Activated CD8-positive, alpha-beta memory T cell treated with anti-CD3 and anti-CD28 coated beads, Interleukin-2, amount 10 ng/mL, durations not matched to agents 7 days and 5 days (primary cell): ENCODE measurements at places on chromosomes 13 and 19. TPM values are rescaled to one million over a fixed set of nuclear protein-coding genes. Genes with fewer than 3 reads are reported as not detected.

DNA sequence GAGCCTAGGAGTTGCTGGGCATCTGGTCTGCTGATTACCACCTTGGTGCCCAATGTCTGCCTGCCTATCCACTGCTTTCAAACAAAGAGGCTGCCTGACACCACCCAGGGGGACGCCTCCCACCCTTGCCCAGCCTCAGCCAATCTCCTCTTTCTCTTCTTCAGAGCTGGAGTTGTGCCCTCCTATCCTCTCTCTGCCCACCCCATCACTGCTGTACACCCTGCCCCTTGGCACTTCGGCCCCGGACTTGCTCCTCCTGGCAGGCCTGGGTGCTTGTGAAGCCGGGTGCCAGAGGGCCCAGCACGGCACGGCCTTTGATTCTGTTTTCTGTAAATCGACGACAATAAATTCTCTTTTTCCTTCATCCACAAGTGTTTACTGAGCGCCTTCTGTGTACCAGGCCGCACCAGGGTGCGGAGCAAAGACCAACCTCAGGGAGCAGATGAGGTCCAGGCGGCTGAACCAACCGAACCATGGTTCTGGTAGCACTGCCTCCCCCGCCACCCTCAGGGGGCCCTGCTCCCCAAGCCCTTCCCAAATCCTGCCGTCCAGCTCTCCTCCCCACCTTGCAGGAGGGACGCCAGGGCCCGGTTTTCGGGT, 5.0 kb downstream of the RNF225 start:
- no peak for DNase-seq
- H3K36me3 ChIP-seq, result peaks cover 3% of the 10 kb centered on the region
- peaks cover 32% of the 10 kb centered on the region for H3K4me1 ChIP-seq
- H3K27ac ChIP-seq, result peak overlapping the region; percentile 91
- peaks cover 8% of the 10 kb centered on the region for H3K27me3 ChIP-seq
- peak overlapping the region; percentile 90 for H3K4me3 ChIP-seq

GRCh38 chr19:54387991-54388801, 23.5 kb upstream of the LAIR1 start:
- peaks cover 23% of the 10 kb centered on the region for H3K27me3 ChIP-seq
- H3K27ac ChIP-seq, result peak overlapping the region; percentile 85
- H3K4me3 ChIP-seq, result peak overlapping the region; percentile 80
- no peaks in the 10 kb centered on the region for H3K36me3 ChIP-seq
- peaks cover 42% of the 10 kb centered on the region for H3K4me1 ChIP-seq

DNA sequence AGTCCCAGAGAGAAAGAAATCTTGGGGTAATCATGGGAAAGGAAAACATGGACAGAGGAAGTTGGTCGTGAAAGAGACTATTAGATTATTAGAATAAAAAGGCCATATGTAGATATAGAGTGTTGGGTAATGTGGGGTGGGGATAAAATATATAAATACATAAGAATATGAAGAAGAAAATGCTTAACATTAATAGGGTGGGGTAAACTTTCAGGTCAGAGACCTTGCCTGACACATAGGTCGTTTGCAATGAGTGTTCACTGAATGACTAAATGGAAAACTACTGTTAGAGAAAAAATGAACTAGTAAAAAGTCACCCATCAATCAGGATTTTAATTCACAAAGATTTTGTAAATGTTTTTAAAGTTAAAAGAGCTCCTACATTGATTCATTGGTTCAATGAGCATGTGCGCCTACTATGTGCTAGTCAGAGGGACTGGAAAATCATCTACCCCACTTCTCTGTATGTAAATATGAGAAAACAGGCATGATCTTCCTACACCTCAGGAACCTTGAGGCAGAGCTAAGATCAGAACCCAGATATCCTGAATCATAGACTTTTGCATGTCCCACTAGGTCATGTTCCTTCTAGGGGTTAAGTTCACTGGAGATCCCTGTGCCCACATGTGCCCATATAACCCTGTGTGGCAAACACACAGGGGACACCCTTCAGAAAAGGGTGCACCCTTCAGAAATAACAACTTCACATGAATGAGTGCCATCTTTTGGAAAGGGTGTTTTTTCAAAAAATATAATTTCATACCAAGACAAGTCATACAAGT, 24.6 kb upstream of the KLF12 start:
- no peak overlapping the region for H3K4me3 ChIP-seq
- no peak for DNase-seq
- H3K36me3 ChIP-seq, result no peaks in the 10 kb centered on the region
- H3K4me1 ChIP-seq, result no peaks in the 10 kb centered on the region
- H3K27ac ChIP-seq, result no peak overlapping the region

DNA sequence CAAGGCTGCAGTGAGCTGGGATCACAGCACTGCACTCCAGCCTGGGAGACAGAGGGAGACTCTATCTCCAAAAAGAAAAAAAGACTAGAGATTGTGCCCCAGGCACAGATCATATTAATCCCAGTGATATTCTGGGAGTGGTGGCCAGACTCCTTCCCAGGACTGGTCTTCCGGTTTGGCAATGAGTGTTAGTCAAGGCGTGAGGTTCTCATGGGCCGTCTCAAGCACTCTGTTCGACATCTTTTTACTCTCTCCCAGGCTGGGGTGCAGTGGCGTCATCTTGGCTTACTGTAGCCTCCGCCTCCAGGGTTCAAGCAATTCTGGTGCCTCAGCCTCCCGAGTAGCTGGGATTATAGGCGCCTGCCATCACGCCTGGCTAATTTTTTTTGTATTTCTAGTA, 5.3 kb upstream of the DPRX start:
- no peak overlapping the region for H3K4me3 ChIP-seq
- DNase-seq, result no peak
- H3K36me3 ChIP-seq, result no peaks in the 10 kb centered on the region
- peaks cover 2% of the 10 kb centered on the region for H3K4me1 ChIP-seq
- H3K27ac ChIP-seq, result no peak overlapping the region

Gene FUT1
- 0.06 TPM for total RNA-seq

Gene PEX11G
- 0.58 TPM for total RNA-seq
